ENCODE measurements at places on chromosomes 7 and 10.

- DNase-seq = no peak
Observed at GRCh38 chr10:22183771-22184461, 33.9 kb downstream of the EBLN1 start.

- no peak for DNase-seq
Observed at GRCh38 chr7:108340856-108341411, 115.3 kb downstream of the NRCAM start.

DNA sequence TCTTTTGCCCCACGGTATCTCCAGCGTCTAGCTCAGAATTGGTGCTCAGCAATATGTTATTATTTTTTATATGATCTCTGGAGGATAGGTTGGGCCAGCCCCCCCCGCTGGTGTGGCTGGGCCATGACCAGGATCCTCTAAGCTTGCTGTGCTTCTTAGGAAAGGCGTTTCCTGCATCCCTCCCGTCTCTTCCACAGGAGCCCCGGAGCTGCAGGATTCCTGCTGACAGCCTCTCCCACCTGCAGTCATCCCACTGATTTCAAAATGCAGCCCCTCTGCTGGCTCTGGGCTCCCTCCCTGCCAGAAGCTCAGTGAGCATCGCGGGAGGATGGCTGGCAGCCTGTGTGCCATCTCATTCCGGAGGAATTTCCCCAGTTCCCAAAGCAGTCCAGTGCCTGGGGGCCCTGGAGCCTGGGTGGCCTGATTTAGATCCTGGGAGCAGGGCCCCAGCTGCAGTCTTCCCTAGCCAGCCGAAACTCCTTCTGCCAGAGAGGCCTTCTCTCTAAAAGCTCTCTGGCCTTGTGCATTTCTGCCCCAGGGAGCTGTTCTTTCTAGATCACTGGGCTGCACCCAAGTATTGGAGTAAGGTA is 21.8 kb upstream of the GOLGA7B start:
- DNase-seq = no peak

GRCh38 chr7:135687466-135687865 is 25.2 kb downstream of the STMP1 start:
- DNase-seq = no peak

- no peak for DNase-seq
Observed at GRCh38 chr10:44969854-44970253, 8.8 kb downstream of the DEPP1 start.

DNA sequence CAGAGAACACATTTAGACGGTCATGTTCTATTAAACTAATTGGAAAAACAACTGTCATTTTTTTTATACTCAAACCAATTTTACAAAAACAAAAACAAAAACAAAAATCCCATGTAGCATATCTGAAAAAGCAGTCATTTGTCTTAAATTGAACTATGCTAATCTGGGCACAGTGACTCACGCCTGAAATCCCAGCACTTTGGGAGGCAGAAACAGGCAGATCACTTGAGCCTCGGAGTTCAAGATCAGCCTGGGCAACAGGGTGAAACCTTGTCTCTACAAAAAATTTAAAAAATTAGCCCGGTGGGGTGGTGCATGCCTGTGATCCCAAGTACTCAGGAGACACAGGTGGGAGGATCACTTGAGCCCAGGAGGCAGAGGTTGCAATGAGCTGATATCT is 253.4 kb downstream of the DOCK4 start:
- no peak for DNase-seq

- DNase-seq = no peak
Observed at GRCh38 chr10:8054244-8054493, 319 bp upstream of the GATA3 start.

DNA sequence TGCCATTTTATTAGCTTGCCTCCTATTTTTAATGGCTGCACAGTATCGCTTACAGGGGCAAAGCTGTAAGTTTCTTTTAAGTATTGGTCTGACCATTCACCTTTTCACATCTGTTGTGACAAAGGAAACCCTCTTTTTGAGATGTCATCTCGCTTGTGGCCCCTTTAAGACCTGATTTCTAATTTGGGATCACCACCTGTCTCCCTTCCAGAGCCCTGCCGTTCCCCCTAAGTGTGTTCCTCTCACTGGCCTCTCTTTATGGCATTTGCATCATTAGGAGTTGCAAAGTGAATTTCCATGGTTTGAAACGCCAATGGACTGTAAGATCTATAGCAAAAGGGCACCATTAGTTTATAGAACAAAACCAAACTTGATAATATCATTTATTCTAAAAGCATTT is 1.4 kb downstream of the EPDR1 start:
- DNase-seq = no peak

- no peak for DNase-seq
Observed at GRCh38 chr7:95690367-95690947, 81.9 kb upstream of the DYNC1I1 start.

DNA sequence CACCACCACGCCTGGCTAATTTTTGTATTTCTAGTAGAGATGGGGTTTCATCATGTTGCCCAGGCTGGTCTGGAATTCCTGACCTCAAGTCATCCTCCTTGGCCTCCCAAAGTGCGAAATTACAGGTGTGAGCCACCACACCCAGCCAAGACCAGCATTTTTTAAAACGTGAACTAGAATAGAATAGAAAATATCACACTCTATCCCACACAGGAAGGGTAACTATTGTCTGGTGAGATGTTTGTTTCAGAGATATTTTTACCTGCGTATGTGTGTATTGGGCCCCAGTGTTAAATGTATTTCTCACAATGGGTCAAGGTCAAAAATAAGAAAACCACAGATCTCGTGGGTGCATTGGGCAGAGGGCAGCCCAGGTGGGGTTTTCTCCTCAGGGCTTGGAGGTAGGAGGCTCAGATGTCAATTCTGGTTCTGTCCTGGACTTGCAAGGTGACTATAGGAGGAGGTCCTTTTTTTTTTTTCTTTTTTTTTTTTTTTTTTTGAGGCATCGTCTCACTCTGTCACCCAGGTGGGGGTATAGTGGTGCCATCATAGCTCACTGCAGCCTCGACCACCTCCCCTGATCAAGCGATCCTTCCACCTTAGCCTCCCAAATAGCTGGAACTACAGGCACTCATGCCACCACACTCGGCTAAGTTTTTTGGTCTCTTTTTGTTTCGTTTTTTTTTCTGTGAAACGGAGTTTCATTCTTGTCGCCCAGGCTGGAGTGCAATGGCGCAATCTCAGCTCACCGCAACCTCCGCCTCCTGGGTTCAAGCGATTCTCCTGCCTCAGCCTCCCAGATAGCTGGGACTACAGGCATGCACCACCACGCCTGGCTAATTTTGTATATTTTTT is 19.0 kb downstream of the SH2B2 start:
- DNase-seq = no peak

DNA sequence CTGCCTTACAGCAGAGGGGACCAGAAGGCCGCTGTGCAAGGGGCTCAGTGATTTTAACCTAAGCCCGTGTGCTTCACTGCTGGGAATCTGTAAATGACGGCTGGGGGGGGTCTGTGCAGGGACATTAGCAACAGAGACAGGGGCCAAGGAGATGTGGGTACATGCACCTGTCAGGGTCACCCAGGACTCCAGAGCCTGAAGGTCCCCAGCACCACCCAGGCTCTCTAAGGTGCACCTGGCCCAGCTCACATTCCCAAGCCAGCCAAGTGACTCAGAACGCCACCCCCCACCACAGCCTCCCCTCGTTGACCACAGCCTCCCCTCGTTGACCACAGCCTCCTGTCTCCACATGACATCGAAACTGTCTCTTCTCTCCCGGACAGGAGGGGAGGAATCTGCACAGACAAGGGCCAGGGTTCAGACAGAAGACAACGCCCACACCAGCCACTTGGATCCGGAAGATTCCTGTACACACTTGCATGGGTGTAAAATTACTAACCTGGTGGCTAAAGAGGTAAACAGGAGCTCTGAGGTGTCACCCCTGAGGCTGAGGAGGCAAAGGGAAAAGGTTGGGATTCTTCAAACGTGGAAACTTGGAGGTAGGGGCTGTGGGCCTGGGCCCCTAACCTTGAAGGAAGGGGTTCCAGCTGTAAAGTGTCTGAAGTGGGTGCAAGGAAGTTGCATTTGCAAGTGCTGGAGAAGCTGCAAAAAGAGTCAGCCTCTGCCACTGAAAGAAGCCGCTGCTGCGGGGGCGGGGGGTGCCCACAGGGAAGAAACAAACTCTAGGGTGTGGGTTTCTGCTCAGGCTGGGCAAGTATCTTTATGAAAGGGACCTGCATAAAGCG is 27.0 kb downstream of the CALML3 start:
- DNase-seq = no peak

GRCh38 chr10:77158666-77159065 is 478.9 kb downstream of the KCNMA1 start:
- DNase-seq = no peak

DNA sequence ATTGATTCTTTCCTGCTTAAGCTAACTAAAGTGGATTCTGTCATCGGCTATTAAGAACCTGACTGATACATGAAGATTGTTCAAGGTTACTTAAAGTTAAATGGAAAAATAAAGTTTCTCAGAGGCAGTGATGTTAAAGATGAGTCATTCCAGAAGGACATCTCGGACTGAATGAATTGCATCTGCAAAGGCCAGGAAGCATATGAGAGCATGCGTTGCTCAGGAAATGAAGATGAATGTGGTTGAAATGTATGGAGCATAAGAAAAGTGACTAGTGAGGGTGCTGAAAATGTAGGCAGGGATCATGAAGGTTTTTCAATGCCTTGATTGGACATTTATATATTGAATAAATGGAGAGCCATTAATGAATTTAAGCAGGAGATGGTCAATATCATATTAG is 133.9 kb upstream of the GHITM start:
- DNase-seq = no peak

DNA sequence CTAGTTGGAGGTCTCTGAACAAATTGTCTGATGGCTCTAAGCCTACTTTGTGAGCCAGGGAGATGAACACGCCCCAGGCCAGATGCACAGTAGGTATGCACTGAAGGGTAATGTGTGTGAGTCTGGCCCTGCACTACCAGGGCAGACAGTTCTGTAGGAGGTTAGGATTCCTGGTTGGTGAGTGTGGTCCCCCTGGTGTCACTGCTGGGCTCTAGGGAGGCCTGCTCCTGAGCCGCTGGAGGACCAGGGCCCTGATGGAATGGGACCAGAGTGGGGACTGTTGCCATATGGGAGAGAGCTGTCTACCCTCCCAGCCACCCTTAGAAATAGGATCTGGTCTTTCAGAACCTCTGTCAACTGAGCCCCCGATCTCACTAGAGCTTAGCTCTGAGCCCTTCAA is 42.0 kb downstream of the CDH23 start:
- DNase-seq = no peak

- DNase-seq = no peak
Observed at GRCh38 chr7:93228302-93228701, 2.0 kb upstream of the HEPACAM2 start.

- no peak for DNase-seq
Observed at GRCh38 chr10:4242561-4243035, 457.6 kb upstream of the KLF6 start.

All from amygdala (tissue), 56 donors.